ENCODE measurements at places on chromosomes 1 and 21.

DNA sequence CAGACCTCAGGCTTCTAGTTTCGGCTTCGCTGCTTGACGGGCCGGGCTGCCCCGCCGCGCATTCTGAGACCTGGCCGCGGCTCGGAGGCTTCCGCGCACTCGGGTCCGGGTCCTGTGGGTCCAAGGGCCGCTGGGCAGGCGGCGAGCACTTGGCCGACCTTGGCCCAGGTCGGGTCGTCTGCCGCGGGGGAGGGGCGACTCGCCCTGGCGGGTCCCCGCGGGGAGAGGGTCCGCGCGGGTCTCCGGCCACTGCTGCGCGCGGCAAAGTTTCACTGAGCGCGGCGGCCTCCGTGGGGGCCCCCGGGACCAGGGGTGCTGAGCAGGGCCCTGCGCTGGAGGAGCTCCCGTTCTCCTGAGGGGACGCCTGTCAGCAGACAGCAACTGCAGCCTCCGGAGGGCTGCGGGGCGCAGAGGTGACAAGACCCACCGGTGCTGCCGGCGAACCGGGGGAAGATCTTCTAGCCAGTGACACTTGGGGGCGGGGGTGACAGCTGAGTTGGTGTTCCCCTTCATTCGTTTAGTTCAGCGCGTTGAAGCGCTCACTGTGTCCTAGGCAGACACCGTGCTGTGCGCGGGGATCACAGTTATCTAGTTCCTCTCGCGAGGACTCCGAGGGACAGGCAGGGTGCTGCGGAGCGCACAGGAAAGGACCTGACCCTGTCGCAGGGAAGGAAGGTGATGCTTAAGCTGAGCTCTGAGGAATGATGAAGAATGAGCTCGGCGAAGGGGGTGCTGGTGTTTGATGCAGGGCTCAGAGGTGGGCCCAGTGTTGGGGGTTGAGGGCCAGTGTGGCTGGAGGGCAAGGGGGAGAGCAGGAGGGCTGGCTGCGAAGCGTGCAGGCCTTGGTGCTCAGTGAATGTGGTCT, 725 bp downstream of the MTFR1L start:
- DNase-seq = peak; percentile 41

GRCh38 chr1:207853372-207853757, 57.6 kb downstream of the CD34 start:
- DNase-seq = no peak

DNA sequence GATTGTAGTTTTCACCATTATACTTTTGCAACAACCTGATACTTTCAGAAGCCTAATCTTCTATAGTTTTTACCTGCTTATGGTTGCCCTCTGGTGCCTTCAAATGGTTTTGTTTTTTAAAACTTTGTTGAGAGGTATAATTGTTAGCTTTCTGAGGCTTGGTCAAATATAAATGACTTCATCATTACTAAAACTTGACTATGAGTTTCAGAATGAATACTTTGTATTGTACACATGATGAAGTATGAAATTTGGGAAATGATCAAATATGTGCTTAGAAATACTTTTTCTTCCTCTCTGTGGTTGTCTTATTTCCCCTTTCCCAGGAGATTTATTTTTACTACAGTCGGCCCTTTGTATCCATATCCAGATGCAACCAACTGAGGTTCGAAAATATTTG, 151.8 kb upstream of the B3GALT2 start:
- DNase-seq = no peak

GRCh38 chr1:195717651-195718050, 890.6 kb downstream of the KCNT2 start:
- DNase-seq = no peak

DNA sequence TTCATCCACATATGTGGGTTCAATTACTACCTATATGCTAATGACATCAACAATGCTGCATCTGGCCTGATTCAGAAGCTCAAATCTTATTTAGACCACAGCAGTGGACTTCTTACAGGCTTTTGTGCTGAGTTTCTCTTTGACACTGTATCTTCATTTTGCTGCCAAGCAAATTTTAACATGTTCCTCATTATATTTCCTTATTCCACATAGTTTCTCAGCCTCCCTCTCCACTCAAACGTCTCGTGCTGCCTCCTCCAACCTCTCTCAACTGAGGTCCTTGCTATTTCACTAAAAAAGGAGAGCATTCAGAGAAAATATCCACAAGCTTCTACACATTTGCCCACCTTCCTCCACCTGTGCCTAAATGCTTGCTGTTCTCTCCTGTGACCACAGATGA, 6.5 kb downstream of the TDRKH start:
- DNase-seq = no peak

DNA sequence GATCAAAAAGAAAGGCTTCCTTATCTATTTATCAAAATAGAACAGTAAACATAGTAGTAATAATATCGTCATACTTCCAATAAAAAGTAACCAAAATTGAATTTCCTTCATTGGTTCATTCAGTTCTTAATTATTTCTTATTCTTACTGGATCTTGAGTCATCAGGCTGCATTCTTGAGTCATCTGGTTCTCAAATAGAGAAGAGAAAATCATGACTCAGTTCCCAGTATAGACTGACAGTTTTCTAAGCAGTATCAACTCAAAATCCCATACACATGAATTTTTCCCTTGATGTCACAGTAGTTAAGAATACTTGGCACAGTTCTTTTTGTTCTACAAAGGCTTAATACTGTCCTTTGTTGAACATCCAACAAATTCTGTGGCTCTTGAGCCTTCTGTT, 626.9 kb upstream of the ADGRL4 start:
- DNase-seq = no peak

GRCh38 chr1:92853299-92853698, 21.5 kb downstream of the RPL5 start:
- DNase-seq = no peak

GRCh38 chr1:220786337-220787068, at the start of gene MTARC1:
Gene MTARC1 (plus strand): TSS chr1:220786913. CDS start chr1:220786945, 32 bp downstream.
- no peak for DNase-seq

- no peak for DNase-seq
These were observed 134.6 kb upstream of the ARHGEF16 start for GRCh38 chr1:3319874-3320245.

- no peak for DNase-seq
These were observed 62.3 kb downstream of the DISP3 start for GRCh38 chr1:11541236-11541635.

GRCh38 chr1:171742577-171742922, 685 bp upstream of the VAMP4 start:
- DNase-seq = peak; percentile 6

GRCh38 chr1:67261680-67262079, 46.0 kb upstream of the IL12RB2 start:
- peak; percentile 7 for DNase-seq

DNA sequence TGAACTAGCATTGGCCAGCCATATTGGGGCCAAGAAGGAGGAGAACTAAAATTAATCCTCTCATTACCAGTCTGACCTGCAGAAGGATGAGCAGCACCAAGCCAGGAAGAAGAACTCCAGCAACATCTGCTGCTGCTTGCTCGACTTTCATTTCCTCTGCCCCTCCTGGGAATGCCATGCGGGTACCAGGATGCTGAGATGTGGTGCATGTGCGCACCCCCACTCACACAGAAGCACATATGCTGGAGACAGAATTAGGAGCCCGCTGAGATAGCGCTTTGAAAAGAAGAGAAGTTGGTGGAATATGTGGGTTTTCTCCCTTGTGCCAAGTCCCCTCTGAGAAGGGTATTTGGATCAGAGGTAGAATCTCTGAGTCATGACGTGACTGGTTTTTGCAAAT, 70.4 kb downstream of the PLXNA2 start:
- DNase-seq = no peak

DNA sequence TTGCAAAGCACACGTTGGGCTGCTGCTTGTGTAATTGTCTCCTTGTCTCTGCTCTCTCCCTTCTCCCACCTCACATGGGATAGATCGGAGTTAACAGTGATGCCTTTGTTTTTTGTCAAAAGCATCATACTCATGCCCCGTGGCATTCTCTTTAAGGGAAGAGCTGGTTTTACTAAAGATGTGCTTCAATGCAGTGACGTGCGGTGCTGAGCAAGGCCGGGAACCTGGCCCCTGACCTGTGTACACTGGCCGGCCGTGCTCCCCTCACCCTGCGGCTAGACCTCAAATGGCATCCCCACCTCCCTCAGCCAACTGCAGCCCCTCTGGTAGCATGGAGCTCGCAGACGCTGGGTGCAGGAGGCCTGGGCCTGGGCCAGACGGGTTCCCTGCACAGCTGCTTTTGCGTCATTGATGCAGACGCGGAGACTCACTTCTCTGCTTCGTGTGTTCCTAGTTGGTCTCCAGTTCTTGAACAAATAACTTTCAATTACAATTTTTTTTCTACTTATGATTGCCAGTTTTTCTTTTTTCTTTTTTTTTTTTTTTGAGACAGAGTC, 19.9 kb downstream of the AGPAT3 start:
- DNase-seq = no peak

- DNase-seq = no peak
These were observed 206.1 kb downstream of the KAZN start for GRCh38 chr1:14804626-14805025.

DNA sequence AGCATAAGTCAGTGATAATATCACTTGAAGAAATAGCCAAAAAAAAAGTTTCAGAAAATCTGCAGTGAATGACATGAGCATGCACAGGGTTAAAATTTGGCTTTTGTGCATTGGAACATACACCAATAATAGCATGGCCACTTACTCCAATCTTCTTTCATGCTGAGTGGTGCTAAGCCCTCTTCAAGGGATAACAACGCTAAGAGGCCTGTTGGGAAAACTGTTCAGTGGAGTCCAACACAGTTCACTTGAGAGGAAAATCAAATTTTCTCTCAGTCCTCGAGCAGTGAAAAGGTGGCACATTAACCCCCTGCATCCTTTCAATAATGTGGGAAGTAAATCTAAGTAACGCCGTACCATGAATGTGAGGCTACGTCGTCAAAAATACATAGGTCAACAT, 264.7 kb downstream of the SPATA17 start:
- no peak for DNase-seq

GRCh38 chr1:29529677-29530278, 293.5 kb downstream of the PTPRU start:
- no peak for DNase-seq

DNA sequence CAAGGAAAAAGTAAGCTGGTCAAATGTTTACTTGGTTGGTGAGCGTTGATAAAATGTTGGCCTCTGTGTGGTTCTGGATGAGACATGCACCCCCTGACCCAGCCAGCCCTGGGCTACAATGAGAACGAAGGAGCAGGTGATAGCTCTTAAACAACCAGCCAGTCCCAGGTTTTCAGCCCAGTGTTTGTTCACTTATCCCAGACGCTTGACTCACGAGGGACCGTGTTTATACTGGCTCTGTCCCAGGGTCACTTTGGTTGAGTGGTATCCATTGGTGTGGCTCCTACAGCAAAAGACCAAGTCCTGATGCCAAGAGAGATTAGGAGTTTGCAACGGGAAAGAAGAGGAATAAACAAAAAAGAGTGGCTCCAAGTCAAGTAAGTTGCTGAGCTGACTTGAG, 86.9 kb downstream of the KCNJ15 start:
- DNase-seq = no peak

- DNase-seq = no peak
These were observed 49.4 kb upstream of the GPR153 start for GRCh38 chr1:6310116-6310848.

- no peak for DNase-seq
These were observed 44.7 kb downstream of the MSH4 start for GRCh38 chr1:75841421-75841820.

DNA sequence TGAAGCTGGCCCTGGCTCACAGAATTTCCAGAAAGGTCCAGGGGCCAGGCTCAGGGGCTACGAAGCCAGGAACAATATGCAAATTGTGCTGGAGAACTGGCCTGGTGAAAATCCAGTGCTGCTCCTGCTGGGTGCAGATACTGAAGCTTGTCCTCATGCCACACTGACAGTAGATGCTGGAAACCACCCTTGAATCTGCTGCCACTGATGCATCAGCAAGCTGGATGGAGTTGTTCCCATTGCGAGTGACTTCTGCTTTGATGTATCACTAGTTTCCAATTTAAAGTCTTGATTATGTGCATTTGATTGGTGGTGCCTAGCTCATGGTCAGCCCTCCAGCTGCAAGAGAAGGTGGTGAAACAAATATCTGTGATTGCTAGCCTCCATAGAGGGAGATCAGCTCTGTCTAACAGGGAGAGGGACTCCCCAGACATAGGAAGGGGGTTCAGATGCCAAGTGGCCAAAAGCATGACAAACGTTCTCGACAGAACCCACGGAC, 11.0 kb upstream of the KIAA0040 start:
- no peak for DNase-seq

DNA sequence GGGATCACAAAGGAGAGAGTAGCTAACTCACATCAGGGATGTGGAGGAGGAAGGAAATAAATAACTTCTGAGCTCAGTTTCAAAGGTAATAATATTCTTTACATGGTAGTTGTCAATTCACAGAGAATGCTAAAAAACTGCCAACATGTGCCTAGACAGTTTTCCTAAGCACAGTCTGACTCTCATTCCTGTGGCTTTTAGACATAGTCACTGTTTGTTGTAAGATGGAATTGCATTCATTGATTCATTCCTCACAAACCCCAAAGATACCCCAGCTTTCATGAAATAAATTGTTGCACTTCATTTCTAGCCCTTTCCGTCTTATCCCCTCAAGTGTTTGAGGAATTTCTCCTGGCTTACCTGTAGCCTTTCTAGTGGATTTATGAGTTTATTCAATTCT, 263.9 kb downstream of the NTNG1 start:
- no peak for DNase-seq

DNA sequence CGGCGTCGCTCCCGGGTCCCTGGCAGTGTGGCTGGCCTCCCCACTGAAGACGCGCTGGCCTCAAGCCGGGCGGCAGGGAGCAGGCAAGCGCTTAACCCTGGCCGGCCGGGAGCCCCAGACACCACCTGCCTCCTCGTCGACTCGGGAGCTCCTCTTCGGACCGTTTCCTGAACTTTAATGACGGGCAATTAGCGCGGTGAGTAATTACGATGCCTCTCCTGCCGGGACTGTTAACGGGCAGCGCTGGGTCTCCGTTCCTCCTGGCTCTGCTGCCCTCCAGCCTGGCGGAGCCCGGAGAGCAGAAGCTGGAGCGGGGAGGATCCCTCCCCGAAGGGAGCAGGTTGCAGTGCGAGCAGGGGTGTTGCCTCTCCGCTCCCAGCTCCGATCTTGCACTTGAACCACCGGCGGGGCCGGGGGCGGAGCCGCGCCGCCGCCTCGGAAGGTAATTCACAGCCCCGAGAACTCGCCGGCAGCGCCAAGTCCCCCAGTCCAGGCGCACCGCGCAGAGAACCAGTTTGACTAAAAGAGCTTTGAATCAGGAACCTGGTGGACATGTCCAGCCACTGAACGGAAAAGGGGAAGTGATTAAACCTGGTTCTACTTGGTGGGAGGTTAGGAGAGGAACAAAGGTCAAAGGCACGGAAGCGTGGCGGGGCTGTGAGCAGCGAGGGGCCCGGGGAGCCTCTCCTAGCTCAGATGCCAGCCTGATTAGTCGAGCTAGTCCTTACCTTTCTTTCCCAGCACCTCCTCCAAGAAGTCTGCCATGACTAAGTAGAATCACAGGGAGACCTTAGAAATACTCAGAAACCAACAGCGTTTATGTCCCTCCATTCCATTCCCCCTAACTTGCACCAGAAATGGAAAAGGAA, 18.3 kb upstream of the PLEKHA6 start:
- no peak for DNase-seq

DNA sequence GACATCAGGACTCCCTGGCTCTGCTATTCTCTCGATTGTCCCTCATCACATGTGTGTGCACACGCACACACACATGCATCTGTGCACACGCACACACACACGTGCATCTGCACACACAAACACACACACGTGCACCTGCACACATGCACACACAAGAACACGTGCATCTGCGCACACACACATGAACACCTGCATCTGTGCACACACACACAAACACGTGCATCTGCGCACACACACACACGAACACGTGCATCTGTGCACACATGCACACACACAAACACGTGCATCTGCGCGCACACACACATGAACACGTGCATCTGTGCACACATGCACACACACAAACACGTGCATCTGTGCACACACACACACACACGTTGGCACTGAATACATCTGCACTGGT, 14.7 kb downstream of the S100A7A start:
- no peak for DNase-seq

Data from stimulated activated CD8-positive, alpha-beta memory T cell treated with anti-CD3 and anti-CD28 coated beads, Interleukin-12 subunit alpha, Interleukin-12 subunit beta, amount 100 ng/mL, for 1 hour (primary cell).